NCI-H1436 (cell line): ENCODE measurements at places on chromosomes 5 and 9.

DNA sequence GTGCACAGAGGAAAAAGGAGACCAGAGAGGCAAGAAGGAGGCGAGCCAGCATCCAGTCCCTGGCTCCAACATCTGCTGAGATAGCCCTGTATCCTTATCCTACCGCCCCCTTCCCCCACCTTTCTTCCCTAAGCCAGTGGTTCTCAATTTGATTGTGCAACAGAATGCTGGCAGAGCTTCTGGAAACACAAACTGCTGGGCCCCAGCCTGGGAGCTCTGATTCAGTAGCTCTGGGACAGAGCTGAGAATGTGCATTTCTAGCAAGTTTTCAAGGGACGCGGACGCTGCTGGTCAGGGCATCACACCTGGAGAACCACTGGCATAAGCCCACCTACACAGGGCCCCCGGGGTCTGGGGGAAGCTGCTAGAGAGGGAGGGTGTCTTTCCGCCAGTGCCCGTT, 21.1 kb downstream of the AK8 start:
- DNase-seq: no peak

GRCh38 chr5:14273207-14273767, 130.1 kb downstream of the TRIO start:
- no peak for DNase-seq

DNA sequence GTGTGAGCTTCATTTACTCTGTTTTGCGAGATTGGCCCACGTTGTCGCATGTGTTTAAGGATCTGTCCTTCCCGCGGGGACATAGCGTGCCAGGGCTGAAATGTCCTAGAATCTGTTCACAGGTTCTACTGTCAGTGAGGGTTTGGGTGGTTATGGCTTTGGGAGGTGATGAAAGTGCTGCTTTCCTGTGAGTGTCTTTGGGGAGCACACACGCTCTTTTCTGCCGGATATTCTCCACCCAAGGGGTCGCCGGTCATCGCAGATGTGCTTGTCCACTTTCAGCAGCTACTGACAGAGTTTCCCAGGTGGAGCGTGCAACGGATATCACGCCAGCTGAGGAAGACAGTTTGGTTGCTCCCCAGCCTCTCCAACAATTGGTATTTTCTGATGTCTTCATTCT, 32.1 kb downstream of the PROP1 start:
- DNase-seq: no peak

DNA sequence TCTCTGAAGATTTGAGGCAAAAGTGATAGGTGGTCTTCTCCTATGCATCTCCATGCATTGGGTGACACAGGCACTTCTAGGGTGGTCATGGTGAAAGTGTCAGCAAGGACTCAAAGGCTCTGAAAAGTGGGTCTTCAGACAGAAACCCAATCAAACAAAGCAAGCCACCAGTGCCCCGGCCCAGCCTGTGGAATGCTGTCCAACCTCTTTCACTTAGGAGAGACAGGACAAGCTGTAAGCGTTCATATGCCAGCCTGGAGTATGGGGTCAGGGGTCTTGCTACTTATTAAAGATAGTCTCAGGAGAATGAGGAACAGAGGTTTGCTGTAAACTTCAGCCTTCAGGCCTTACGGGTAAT, 324.5 kb downstream of the GADD45G start:
- DNase-seq: no peak

GRCh38 chr5:69451941-69452647, 37.2 kb downstream of the MARVELD2 start:
- no peak for DNase-seq

DNA sequence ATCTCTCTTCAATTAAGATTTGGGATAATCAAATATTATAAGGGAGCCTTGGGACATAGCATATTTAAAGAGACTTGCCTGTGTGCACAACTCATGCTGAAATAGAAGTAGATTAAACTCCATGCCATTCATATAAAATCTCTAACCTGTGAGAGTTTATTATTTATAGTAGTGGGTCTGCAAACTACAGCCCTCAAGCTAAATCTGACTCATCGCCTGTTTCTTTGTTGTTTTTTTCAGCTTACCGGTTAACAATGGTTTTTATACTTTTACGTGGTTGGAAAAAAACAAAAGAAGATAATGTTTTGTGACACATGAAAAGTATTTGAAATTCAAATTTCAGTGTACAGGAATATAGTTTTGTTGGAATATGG, 61.9 kb upstream of the GHR start:
- no peak for DNase-seq

- DNase-seq: peak; percentile 74
Measured at GRCh38 chr5:133944263-133945185, 23.9 kb downstream of the C5orf15 start.

DNA sequence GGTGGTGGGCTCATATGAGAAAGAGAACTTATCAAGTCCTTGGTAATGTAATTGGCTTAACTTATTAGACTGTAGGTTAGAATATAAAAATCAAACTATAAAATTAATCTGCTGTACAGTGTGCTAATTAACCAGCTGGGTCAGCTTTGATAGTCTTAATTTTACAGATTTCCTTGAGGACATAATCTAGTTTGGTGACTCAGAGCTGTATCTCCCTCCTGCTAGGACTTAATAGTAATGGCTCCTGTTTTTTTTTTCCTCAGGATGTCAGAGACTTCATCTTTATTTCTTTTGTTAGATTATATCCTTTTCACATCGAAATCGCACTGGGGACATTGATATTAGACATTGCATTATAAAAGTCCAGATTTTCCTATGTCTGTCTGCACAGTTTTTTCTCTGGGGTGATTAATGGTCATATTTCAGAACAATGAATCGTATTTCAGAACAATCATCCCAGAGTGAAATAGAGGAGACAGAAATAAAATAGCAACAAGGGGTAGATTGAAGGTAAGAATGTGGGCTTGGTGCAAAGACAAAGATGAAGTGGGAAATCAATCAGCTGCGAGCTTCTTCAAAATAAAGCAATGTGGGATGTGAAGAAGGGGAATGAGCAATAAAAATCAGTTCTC, 346.4 kb upstream of the RIOK2 start:
- DNase-seq: no peak

DNA sequence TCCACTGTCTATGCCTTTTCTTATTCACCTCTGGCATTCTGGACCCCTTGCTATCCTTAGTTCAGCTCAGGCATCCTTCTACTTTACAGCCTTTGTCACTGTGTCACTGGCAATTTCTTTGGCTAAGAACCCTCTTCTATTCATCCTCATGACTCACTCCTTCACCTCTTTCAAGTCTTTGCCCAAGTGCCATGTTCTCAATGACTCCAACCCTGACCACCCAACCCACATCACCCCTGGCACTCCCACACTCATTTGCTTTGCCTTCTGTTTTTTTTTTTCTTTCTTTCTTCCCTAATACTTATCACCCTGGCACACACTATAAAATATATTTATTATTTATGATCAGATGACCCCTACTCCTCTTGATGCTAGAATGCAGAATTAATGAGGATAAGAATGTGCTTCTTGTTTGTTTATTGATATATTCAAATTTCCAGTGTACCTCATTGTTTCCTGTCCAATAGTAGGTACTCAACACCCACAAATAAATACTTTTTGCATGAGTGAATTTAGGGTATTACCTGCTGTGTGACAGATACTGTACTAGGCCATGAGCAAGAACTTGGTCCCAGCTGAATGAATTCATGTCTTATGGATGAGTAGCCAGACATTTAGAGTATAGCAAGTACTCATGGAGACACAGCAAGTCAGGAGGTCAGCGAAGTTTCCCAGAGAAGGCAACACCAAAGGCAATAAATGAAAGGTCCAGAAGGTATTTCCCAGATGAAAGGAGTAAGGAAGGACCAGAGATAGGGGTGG, 236.1 kb downstream of the PAPPA start:
- DNase-seq: no peak

DNA sequence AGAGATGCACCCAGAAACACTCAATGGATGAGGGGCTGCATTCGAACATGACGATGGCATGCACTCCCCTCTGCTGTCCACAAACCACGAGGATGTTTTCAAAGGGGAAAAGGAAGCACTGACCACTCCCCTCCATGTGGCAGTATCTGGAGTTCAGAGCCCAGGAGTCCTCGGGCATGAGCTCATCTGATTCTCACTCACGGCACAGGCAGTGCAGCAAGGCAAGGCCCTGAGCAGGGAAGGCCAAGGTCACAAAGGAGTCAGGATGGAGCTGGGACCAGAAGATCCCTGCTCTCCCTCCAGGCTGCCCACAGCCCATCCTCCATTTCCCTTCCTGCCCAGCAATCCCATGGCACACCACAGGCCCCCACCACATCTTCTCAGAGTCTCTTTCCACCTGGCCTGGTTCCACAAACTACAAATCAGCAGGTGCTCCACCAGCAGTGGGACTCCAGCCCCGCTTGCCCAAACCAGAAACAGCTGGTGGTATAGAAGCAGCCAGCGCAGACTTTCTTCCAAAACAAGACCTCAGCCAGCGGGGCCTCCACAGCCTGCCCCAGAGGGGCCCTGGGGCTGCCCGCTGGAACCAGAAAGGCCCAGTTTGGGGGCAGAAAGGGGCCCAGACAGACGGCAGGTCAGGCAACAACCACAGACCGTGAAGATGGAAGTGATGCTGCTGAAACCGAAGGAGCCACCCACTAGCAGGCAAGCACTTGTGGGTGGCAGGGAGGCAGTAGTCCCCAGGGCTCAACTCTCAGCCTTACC, 12.2 kb downstream of the TNIP1 start:
- DNase-seq: no peak

DNA sequence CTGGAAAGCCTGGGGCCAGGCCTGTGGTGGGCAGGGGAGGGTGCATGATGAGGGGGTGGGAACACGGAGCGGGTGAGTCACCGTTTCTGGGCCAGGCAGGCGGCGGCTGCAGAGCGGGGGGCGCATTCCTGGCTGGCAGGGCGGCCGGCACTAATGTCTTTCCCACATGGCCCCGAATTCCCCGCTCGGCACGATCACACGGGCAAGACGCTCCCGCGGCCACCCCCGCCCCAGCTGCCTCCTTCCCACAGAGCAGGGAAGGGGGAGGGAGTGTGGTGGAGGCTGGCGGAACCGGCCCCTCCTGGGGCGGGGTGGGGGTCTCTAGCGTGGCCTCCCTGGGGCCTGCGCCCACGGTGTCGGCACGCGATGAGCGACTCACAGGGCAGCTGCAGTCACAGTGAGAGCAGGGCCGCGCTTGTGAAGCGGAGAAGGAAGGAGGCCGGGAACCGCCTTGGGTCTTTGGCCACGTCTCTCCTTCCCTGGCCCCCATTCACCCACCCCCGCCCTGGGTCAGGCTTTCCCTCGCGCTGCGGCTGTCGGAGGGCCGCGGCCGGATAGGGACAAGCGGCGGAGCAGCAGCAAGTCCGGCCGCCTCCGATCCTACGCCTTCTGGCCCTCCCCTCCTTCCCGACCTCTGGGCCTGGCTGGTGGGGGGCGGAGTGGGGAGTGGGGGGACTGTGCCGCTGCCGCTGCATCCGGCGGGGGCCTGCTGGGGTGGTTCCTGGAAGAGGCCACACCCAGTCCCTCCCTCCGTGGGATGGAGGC, 48.9 kb downstream of the CXXC5 start:
- no peak for DNase-seq

- DNase-seq: no peak
Measured at GRCh38 chr5:143026380-143026779, 256.2 kb downstream of the ARHGAP26 start.

DNA sequence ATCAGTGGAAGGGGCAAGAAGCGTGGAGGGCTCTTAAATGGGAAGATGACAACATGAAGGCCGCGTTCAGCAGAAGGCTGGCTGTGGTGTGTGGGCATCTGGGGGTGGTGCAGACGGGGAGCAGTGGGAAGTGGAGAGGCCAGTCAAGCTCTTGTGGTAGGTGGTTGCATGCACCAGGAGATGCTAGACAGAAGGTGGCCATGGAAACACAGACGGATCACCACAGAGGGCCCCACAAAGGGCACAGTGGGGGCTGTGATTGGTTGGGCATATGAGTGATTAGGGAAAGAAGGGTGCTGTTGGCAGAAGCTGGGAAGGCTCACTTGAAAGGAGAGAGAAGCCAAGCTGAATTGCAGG, 14.7 kb downstream of the MTMR12 start:
- no peak for DNase-seq
